ENCODE measurements at places on chromosomes 1 and 21.

- no peak for DNase-seq
Observed at GRCh38 chr1:10973552-10973951, 38.9 kb upstream of the TARDBP start.

GRCh38 chr1:117659550-117660270 is 53.9 kb downstream of the TENT5C start:
- no peak for DNase-seq

DNA sequence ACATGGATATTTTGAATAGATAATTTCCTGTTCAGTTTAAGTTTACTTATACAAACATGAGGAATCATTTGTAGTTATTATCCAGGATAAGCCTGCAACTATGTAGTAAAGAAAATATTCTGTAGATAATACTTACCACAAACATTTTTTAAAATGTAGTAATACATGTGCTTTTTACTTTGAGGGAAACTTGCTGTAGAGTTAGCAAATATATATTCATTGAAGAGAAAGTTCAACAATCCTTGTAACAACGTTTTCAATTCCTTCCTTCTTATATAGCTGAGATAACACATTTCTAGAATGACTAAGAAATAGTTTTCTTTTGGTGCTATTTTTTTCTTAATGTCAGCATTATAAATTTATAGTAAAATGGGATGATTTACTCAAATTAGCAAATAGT is 664.6 kb upstream of the ADAMTS5 start:
- DNase-seq, result no peak

DNA sequence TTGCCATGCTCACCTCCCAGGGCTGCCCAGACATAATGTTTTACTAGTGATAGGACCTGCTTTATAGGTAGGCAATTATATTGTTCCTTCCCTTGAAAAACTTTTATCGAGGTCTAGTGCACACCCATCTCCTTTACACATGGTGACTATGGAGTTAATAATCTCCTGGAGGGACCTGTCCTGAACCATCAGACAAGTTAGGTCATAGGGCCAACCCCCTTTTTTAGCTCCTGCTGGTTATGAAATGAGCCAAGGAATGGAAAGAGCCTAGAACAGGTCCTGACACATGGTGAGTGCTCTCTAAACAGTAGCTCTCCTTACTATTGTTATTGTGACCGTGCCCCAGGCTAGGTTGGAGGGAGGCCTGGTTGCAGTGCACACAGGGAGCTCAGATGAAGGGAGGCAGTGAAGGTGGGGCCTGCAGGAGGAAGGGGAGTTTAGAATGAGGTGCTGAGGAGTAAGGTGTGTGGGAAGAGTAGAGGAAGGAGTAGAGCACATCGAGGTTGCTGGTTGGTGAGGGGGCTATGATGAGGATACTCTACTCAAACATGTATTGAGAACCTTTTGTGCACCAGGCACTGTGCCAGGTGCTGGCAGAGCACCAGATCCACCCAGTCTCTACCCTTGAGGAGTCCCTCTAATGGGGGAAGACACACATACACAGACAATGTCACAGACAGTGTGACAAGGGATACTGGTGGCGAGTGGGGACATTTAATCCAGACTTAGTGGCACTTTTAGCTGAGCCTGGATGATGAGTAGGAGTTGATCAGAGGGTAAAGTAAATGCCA is 14.1 kb upstream of the LMNA start:
- DNase-seq, result no peak

GRCh38 chr1:185068341-185068740 is 23.0 kb downstream of the RNF2 start:
- no peak for DNase-seq

- DNase-seq, result no peak
Observed at GRCh38 chr1:169367096-169367685, 406 bp downstream of the NME7 start.

GRCh38 chr1:7097938-7098592 is 312.8 kb downstream of the CAMTA1 start:
- no peak for DNase-seq

DNA sequence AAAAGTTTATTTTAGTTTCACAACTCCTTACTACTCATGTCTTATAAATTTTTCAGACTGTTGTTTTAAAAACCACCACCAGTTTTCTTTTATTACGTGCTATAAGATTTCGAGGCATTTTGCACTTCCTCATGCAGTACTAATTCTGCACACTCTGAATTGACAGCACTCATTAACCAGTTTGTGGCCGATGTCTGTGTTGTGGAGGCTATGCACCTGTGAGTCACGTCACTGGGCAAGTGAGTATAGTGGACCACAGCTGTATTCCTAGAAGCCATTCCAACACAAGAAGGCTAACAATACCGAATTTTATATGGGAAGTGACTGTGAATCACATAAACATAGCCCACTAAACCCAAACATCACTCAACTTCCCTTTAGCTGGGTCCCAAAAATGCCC is 21.0 kb upstream of the SPATA6 start:
- DNase-seq, result no peak

DNA sequence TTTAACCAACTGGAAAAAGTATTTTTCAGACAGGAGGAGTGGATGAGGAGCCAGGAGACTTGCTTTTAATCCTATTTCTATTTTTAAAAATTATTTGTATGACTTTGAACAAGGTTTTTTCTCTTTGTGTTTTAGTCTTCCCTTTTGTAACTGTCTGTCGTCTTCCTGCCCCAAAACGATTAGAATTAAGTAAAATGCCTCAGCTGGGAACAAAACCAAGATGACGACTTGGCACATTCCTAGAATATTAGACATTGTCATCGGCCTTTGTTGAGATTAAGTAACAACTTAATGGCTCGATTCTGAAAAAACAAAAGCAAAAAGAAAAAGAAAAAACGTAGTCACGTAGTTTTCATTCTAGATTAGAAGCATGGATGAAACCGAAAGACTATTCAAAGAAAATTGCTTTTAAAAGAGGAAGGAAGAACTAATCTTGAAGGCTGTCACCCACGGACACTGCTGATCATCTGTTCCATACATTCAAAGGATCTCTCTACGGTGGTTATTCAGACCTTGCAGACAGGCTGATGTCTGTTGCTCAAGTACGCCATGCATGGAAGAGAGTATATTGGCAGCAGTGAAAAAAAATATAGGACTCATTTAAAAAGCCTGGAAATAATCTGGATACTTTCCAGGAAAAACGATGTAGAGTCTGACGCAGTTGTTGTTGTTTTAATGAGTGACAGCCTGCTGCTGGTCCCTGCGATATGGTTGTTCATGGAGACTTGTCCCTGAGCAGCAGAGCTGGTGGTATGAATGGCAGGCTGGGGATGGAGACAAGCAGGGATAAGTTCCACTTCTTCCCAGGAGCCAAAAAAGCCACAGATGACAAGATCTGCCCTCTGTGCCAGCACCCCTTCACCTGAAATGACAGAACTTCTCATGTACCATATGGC is 16.8 kb downstream of the GNG4 start:
- no peak for DNase-seq

- no peak for DNase-seq
Observed at GRCh38 chr1:219294251-219294650, 120.6 kb downstream of the LYPLAL1 start.

GRCh38 chr1:86616871-86617270 is 70.0 kb downstream of the CLCA4 start:
- peak; percentile 66 for DNase-seq

- DNase-seq, result no peak
Observed at GRCh38 chr1:87333692-87334347, 5.1 kb downstream of the LMO4 start.

- DNase-seq, result no peak
Observed at GRCh38 chr21:27224169-27224568, 257.3 kb upstream of the ADAMTS5 start.

DNA sequence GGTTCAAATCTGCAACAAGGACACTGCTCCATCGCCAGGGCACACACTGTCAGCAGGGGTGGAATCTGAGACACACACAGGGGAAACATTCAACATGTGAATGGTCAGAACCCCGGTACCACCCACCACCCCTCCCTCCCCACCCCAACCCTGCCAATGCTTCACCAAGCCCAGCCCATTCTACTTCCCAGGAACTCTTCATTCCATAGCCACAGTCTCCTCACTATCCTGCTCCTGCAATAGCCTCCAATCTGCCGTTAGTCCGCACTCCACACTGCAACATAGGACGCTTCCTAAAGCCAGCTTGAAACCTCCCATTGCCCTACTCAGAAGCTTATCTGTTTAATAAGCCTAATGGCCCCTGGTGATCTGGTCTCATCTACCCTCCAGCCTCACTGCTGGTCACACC is 7.5 kb upstream of the RAB3B start:
- no peak for DNase-seq

DNA sequence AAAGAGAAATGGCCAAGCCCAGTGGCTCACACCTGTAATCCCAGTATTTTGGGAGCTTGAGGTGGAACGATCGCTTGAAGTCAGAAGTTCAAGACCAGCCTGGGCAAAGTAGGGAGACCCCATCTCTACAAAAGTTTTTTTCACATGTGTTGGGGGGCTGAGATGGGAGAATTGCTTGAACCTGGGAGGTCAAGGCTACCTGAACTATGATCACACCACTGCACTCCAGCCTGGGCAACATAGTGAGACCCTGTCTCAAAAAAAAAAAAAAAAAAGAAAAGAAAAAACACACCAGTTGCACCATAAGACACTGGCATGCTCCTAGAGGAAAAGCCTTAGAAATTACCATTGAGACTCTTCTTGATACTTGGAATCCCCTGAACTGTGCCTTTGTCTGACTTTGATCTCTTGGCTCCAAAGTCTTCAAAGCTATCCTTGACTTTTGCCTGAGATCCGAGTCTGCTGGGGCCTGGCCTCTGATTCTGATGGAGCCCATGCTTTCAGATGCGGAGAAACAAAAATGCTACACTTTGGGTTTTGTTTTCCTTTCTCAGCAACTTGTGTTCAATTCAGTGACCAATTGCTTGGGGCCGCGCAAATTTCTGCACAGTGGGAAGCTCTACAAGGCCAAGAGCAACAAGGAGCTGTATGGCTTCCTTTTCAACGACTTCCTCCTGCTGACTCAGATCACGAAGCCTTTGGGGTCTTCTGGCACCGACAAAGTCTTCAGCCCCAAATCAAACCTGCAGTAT is 33.7 kb downstream of the ATP5PO start:
- DNase-seq, result no peak

DNA sequence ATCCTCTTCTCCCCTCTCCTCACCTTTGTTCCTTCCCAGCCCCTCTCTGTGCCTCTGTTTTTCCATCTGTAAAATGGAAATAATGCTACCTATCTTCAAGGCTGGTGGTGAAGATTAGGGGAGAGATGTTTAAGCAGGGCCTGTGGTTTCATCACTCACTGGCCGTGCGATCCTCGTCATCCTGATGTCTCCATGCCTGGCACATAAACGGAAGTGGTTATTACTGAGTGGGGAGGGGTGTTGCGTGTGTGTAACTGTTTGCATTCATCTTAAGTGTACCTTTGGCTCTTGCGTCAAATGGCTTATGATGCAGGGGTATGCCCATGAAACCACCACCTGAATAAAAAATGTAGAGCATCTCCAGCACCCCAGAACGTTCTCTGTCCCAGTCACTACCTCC is 17.2 kb upstream of the C1QA start:
- DNase-seq, result peak; percentile 21

GRCh38 chr1:7588457-7588827 is 182.7 kb upstream of the VAMP3 start:
- DNase-seq, result no peak

- no peak for DNase-seq
Observed at GRCh38 chr21:28773036-28773435, 219.6 kb downstream of the LTN1 start.

- DNase-seq, result no peak
Observed at GRCh38 chr1:27138368-27138767, 16.6 kb downstream of the SLC9A1 start.

- no peak for DNase-seq
Observed at GRCh38 chr1:36143424-36143823, 5.9 kb downstream of the TRAPPC3 start.

GRCh38 chr21:41816583-41817165 is 49.8 kb upstream of the RIPK4 start:
- DNase-seq, result peak; percentile 15

GRCh38 chr1:232709386-232709785 is 79.5 kb upstream of the SIPA1L2 start:
- no peak for DNase-seq

GRCh38 chr1:48661726-48662463 is 114.8 kb downstream of the BEND5 start:
- peak; percentile 1 for DNase-seq

GRCh38 chr1:61240878-61241277 is 158.5 kb downstream of the NFIA start:
- no peak for DNase-seq

- peak; percentile 44 for DNase-seq
Observed at GRCh38 chr1:206032380-206033140, 8.9 kb upstream of the CTSE start.

DNA sequence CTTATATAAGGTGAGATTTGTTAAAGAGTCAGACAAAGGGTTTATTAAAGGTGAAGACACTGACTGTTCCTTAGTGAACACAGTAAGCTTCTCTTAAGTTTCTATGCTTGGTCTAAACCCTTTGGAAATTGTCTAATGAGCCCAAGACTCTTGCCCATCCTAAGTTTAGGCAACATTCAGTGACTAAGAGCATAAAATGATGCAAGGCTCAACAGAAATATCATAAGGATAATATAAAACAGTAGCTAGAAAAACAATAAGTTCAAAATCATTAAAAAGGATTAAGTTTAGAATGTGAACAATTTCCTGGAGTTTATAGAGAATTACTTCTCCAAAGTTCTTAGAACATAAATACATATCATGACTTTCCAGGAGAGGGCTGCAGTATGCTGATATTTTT is 108.9 kb upstream of the PDC start:
- no peak for DNase-seq

DNA sequence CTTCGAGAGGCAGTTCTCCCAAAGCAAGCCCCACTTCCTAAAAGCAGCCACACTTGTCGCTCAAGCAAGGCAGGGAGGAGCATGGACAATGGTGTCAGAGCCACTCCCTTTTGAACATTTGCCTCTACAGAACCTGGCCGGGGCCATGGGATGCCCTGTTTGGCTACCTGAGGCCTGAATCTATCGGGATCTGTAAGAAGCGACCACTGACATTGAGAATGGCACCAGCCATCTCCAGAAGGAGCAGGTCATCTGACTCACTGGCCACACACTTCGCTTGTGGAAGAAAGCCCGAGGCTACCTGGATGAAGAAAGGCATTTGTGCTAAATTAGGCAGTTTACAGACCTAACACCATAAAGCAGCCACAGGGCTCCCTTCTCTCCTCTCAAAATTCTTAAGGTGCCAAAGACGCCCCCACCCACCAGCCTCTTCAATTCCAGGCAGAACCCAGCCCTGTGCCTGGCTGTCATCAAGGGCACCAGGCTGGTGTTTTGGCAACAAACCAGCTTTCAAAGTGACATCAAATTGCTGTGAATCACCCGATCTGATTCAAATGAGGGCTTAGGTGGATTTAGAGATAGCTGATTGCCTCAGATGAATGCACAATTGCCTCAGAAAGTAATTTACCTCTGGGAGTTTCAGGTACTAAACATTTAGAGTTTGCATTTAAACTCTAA is 104.8 kb downstream of the ETS2 start:
- DNase-seq, result no peak

Measured in CD14-positive monocyte (primary cell).